Stomach (tissue), 19 donors: ENCODE measurements at places on chromosomes 1 and 21. TPM values are rescaled to one million over a fixed set of nuclear protein-coding genes. Genes with fewer than 3 reads are reported as not detected.

DNA sequence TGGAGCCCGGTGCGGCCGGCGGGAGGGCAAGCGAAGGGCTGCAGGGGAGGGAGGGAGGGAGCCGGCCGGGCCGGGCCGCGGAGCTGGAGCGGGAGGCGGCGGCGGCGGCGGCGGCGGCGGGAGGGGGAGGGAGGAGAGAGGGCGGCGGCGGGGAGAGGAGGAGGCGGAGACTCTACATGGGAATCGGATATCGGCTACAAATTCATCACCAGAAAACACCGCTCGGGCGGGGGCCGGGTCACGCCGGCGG is at the start of gene AKT3:
TSS of gene AKT3 (minus strand) at position 42 of the 250 bp plus-strand sequence. CDS start 7,073 bp downstream, outside the sequence.
- DNase-seq = peak; percentile 92

GRCh38 chr1:156910309-156910782 is 10.1 kb upstream of the LRRC71 start:
- peak; percentile 76 for DNase-seq

- DNase-seq = no peak
Measured at GRCh38 chr1:23044035-23044434, 24.8 kb downstream of the KDM1A start.

- no peak for DNase-seq
Measured at GRCh38 chr21:42266971-42267556, 48.1 kb downstream of the ABCG1 start.

DNA sequence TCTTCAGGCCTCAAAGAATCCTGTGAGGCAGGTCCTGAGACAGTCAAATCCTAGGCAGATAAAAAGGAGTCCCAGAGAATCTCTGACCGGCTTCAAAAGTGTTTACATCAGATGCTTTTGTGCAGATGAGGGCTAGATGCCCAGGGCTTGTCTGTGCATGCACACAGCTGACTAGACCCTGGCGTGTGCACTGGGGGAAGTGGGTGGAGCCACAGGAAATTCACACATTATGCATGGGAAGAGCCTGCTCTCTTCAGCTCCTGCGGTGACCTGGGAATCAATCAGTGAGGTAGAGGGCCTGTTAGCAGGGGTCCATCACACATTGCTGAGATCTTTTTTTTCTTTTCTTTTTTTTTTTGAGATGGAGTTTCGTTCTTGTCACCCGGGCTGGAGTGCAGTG is 36.6 kb upstream of the NHLH2 start:
- DNase-seq = no peak

- DNase-seq = no peak
Measured at GRCh38 chr1:14255233-14255632, 343.3 kb upstream of the KAZN start.

The S100A3 gene
- total RNA-seq = not detected

The SLC2A5 gene
- 2.0 TPM for total RNA-seq

The FCRLB gene
- total RNA-seq = 0.55 TPM
